Ovary (tissue), 10 donors: ENCODE measurements at places on chromosomes 5 and 9. TPM values are rescaled to one million over a fixed set of nuclear protein-coding genes. Genes with fewer than 3 reads are reported as not detected.

DNA sequence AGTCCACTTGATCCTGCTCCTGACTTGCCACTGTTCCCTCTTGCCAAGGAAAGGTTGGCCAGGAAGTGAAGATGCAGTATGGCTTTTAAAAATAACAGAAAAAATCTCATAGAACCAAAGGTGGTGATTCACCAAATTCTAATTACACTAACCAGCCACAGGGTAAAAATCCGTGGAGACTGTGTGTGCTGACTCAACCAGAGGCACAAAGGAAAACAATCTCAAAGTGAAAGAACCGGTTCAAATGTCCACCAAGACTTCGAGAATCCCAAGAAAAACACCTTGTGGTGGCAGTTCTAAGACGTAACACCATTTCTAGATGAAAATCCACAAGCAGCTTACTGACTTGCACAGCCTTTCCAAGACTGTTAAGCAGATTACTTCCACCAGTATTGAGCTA, 279.1 kb downstream of the TLE1 start:
- no peak overlapping the region for H3K27ac ChIP-seq
- no peak overlapping the region for H3K4me3 ChIP-seq
- no peaks in the 10 kb centered on the region for H3K4me1 ChIP-seq
- H3K27me3 ChIP-seq: no peaks in the 10 kb centered on the region

GRCh38 chr9:131530546-131530919, 530 bp downstream of the UCK1 start:
- DNase-seq: peak; percentile 49
- peak overlapping the region; percentile 4 for H3K27ac ChIP-seq
- H3K27me3 ChIP-seq: no peaks in the 10 kb centered on the region
- peaks cover 7% of the 10 kb centered on the region for H3K4me1 ChIP-seq
- no peaks in the 10 kb centered on the region for H3K36me3 ChIP-seq
- H3K4me3 ChIP-seq: peak overlapping the region; percentile 69

The SH2D3C gene
- 1.9 TPM for polyA plus RNA-seq

The FLT4 gene
- 3.3 TPM for polyA plus RNA-seq
